ENCODE measurements at places on chromosomes 12 and 14. TPM values are rescaled to one million over a fixed set of nuclear protein-coding genes. Genes with fewer than 3 reads are reported as not detected.

SDS gene
- 1.3 TPM for total RNA-seq

WNT5B gene
- 3.0 TPM for total RNA-seq

DNA sequence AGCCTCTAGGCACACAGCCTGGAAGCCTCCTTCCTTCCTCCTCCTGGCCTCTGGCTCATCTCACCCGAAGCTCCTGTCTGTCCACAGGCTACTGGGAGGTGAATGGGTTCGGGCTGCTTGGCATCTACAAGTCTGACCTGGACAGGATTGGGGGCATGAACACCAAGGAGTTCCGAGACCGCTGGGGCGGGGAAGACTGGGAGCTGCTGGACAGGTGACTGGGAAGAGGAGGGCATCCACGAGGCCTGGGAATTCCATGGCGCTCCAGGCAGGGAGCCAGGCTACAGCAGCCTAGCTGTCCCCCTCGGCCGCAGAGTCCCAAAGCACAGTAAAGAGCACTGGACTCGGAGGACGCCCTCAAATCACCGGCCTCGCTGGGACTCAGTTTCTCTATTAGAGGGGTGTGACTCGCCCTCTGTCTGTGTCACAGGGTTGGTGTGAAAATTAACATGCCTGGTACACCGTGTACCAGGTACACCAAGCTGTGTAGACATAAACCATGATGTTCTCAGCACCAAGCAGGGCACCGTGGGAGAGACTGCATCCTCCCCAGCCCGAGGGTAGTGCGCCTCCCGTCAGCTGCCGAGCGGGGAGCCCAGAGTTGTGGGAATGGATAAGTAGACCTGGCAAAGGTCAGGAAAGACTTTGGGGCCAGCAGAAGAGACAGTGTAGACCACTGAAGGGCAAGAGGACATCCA lies 99.6 kb downstream of the B4GALNT3 start:
- no peak for DNase-seq

- DNase-seq, result no peak
Observed at GRCh38 chr12:124883263-124884130, 19.8 kb upstream of the SCARB1 start.

DNA sequence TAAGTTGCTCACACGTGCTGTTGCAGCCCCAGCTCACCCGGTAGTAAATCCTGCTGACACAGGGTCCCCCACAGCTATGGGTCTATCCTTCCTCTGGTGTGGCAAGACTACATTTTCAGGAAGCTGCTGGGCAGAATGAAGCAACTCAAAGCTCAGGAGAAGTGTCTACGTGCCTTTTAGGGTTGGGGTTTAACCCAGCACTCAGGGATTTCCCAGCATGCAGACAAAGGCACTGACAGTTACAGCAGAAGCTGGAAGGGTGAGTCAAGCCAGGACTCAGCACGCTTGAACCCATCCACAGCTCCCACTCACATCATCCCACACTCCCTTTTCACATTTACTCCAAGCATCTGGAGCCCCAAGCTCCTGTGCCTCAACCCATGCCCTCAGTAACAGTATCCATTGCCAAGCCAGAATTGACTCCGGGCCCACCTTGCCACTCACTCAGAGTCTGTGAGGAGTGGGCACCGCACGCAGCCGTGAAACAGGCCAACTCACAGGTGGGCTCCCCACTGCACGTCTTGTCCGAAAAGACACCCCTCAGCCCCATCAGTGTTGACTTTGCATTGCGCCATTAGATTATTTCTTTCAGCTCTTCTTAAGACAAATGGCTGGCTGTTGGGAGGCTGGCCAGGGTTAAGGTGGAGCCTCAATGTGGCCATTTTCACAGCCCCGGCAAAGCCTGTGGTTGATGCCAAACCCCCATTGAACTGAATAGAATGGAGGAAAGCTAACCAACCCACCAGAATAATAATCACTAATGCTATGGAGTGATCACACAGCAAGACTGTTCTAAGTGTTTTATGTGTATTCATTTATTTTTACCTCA lies 59.6 kb downstream of the ZFP36L1 start:
- no peak for DNase-seq

- DNase-seq, result no peak
Observed at GRCh38 chr12:26156201-26156871, 31.5 kb upstream of the BHLHE41 start.

GRCh38 chr14:39406560-39406959 lies 25.7 kb downstream of the FBXO33 start:
- no peak for DNase-seq

DNA sequence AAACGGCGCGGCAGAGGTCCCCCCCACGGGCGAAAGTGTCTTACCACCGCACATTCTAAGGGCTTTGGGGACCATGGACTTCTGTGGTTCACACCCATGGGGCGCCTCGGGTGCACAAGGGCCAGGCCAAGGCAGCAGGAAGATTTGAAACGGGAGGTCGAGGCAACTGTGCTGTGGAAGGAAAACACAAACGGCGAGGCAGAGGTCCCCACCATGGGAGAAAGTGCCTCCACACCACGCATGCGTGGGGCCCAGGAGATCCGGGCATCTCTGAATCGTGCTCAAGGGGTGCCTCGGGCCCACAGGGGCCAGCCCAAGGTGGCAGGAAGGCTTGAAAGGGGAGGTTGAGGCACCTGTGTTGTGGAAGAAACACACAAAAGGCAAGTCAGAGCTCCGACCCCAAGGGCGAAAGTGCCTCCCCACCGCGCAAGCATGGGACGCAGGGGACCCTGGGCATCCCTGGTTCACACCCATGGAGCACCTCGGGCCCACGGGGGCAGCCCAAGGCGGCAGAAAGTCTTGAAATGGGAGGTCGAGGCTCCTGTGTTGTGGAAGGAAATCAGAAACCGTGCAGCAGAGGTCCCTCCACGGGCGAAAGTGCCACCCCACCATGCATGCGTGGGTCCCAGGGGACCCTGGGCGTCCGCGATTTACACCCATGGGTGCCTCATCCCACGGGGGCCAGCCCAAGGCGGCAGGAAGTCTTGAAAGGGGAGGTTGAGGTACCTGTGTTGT lies 371.0 kb downstream of the ALG10 start:
- peak; percentile 50 for DNase-seq

- no peak for DNase-seq
Observed at GRCh38 chr12:1595026-1595561, 713 bp upstream of the FBXL14 start.

GRCh38 chr14:68691031-68691791 lies 101.7 kb downstream of the ZFP36L1 start:
- no peak for DNase-seq

DNA sequence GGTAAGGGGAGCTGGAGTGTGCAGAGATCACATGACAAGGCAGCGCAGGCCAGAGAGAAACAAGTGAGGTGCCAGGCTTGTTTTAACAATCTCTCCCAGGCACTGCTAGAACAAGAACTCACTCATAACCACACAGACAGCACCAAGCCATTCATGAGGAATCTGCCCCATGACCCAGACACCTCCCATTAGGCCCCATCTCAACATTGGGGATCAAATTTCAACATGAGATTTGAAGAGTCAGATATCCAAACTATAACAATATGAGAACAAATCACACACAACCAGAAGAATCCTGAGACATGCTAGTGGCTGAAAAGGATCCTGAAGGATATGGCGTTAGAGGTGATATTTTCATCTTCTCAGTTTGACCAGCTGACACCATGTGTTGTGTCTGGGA lies 21.9 kb downstream of the OR6J1 start:
- no peak for DNase-seq

DNA sequence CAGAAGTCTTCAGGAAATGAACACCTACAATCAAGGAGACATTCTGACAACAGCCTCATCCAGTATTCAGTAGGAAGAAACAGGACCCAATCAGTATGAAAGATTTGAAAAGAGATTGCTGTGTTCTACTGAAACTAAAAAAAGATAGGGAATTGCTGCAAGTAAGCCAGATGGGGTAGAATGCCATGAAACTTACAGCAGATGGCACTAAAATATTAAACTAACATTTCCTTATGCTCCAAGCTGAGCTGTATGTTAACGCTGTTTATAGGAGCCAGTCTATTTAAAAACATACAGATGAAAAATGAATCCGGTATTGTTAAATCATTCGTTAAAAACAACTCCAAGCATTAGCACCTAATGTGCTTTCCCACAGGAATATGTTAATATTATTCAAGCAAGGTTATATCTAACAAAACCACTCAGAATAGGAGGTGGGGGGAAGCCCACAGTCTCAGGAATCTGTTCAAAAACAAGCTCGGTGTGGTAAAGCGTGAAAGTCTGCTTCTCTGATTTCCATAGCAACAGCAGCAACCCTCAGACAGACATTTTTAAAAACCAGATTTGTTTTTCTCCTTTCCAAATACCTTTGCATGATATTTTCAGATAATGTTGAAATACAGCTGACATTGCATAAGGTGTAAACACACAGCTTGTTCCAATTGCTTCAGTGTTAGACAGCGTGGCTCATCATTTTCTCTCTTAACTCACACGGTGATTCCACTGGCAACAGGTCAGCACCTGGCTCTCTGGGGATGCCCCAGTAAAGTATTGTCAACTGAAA lies 131.4 kb upstream of the CCDC175 start:
- DNase-seq, result no peak

DNA sequence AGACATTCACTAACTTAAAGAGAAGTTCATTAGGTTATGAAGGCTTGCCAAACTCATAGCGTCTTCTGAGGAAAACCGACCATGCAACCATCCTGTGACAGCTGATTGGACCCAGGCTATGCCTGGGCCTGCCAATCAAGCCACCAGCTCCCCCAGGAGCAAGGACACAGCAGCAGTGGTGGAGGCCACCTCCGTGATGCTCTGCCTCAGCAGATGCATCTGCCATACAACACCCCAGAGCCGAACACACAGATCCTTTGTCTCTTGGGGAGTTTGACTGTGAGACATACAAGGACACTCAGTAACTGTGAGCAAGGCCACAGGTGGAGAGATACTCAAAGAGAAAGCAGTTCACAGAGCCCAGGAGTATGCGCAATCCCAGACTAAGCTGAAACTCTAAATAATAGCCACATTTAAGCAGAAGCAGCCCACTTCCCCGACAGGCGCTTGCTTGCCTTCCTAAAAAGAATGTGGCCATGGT lies 10.0 kb upstream of the CNIH1 start:
- DNase-seq, result no peak

GRCh38 chr12:75917715-75918114 lies 113.9 kb downstream of the PHLDA1 start:
- DNase-seq, result no peak

GRCh38 chr14:63901434-63902085 lies 48.8 kb downstream of the SYNE2 start:
- DNase-seq, result no peak

DNA sequence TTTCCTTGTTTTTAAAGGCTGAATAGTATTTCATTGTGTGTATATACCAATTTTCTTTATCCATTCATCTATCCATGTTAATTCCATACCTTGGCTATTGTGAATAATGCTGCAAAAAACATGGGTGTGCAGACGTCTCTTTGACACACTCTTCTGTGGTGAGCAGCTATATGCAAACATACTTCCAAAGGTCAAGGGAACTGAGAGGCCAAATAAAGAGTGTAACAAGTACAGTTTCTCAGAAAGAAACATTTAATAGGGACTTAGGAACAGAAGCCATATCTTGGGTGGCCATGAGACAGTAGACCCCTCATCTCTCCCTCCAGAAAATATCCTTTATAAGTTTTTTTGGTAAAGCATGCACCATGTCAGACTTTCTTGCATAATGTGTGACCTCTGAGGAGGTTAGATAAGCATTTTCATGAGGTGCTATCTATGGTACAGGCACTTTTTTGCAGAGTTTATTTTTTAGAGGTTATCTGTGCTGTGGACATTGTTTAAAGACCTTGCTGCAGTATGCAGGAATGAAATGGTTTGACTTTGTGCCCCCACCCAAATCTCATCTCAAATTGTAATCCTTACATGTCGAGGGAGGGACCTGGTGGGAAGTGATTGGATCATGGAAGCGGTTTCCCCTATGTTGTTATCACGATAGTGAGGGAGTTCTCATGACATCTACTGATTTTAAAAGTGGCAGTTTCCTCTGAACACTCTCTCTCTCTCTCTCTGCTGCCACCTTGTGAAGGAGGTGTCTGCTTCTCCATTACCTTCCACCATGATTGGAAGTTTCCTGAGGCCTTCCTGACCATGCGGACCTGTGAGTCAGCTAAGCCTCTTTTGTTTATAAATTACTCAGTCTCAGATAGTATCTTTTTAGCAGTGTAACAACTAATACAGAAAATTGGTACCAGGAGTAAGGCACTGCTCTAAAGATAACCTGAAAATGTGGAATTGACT lies 1202.3 kb downstream of the GALC start:
- no peak for DNase-seq

DNA sequence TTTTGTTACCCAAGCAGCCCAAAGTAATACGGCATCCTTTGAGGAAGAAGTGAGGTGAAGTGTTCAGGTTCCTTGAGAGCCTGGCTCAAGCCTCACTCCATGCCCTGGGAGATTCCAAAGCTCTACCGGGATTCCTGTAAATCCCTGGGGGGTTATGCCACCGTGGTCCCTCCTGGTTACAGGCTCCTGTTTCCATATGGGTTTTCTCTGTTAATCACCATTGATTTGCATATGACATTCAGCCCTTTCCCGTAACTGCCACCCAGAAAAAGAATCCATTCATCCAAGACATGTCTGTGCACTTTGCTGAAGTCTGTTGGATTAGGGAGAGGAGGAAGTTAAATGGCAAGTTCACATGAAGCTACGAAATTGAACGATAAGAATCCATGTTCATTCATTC lies 27.9 kb upstream of the CCDC60 start:
- no peak for DNase-seq

DNA sequence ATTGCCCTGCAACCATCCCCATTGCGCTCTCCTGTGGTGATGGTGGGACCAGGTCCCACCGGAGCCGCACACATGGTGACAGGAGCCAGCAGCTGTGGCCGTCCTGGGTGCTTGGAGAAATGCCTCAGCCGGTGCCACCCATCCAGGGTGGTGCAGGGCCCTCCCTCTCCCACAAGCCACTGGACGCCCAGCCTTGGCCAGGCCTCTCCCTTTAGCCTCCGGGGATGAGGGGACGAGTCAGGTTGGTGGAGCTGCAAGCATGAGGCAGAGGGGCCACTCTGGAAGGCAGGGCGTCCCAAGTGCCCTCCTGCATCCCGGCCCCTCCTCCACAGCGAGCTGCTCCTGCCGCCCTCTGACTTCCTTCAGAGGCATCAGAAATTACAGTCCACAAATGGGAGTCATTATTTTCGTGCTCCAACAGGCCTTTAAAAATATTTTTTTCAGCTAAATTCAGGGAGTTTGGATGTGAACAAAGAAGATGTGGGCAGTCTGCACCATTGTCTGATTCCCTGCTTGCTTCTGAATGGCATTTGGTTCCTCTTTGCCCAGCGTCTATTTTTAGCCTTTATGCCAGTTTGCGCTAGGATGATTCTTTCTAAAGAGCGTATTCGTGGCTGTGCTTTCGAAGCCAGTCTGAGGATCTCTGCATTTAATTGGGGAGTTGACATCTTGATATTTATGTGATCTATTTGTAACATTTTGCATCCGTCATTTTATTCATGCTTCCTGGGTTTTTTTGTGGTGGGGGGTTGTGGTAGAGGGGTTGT lies 189.4 kb downstream of the ADGRD1 start:
- no peak for DNase-seq
